CD4-positive, alpha-beta T cell treated with Interleukin-4 for 1 hour (primary cell): ENCODE measurements at places on chromosomes 7 and 10.

DNA sequence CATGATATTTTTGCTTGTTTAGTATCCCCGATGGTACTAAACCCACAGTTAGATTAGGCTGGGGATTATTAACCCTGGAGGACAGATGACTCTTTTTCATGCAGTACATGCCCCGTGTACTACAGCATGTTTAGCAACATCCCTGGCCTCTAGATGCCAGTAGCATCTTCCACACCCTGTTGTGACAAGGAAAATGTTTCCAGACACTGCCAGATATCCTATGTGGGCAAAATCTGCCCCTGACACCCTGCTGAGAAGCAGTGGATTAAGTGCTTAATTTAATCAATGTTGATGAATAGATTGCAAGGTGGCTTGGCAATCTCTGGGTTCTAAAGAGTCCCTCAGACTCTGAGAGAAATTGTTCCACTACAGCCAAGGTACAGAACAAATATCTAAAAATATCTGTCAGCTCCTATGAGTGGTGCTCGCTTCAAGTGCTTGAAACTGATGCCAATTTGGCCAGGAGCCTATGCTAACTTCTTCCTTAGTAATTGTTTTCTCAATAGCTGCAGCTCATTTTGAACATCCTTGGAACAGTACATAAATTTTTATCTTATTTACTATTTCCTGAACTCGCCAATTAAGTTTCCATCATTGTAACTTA lies 247.0 kb downstream of the SORCS1 start:
- no peak for DNase-seq

- DNase-seq: peak; percentile 20
These were observed 6.1 kb upstream of the MYOZ1 start for GRCh38 chr10:73647211-73647874.

DNA sequence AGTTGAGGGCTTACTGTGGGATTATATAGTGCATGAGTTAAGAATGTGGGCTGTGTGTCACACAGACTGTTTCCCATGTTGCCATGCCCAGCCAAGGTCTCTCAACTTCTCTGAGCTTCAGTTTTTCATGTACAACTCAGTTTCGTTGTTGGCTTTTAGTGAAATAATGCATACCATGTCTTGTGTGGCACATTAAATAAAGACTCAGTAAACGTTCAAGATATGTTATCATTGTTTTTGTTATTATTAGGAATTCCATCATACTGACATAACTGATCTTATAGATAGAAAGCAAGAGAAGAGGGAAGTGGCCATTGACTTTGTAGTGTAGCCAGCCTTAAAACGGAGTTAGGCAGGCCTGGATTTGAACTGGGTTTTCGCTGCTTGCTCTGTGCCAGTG lies 2.9 kb downstream of the CDK14 start:
- DNase-seq: no peak

GRCh38 chr10:12606461-12606860 lies 257.1 kb downstream of the CAMK1D start:
- DNase-seq: no peak

DNA sequence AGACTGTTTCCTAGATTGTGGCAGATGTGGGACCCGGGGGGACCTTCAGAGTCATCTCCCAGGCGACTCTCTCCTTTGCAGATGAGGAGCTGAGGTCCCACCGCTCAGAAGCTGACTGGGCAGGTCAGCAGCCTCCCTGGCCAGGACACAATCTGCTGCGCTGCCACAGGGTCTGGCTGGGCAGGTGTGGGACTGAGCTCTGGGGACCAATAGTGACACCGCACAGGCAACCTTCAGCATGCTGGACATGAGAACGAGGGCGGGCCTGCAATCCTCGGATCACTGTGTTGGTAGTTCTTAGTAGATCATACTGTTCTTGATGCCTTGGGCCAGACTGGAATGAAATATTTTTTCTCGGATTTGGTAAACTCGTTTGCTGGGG lies 20.5 kb upstream of the CRYGN start:
- no peak for DNase-seq

DNA sequence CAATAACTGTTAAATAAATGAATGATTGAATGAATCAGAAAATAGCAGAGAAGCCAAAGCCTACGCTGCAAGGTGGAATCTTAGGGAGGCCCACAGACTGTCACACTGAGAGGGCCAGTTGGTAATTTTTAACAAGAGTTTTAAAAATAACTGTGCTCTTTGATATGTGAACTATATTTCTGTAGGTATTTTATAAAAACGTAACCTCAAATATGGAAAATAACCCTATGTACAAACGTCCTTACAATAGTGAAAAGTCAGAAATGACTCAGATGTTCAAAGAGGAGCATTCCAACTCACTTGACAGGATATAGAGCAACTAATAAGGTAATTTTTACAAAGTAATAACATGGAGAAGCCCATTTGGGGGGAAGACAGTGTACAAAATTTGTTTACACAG lies 18.9 kb upstream of the TMEM273 start:
- no peak for DNase-seq

GRCh38 chr7:17940951-17941431 lies 697 bp upstream of the SNX13 start:
- DNase-seq: no peak

DNA sequence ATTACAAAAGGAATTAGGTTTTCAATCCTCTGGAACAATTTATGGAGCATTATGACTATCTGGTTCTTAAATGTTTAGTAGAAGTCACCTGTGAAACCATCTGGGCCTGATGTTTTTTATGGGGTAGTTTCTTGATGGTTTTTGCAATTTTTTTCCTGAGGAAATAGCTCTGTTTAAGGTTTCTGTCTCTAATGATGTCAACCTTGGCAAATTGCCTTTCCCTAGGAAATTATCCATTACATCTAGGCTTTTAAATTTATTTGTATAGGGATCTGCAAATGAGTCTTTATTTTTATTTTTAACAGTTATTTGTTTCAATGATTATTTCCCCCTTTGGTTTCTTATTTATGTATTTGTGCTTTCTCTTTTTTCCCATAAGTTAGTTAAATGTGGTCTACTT lies 222.8 kb downstream of the GALNT17 start:
- no peak for DNase-seq

- DNase-seq: no peak
These were observed 97.6 kb downstream of the LYZL2 start for GRCh38 chr10:30531751-30532530.
